ENCODE measurements at places on chromosomes 1 and 21.
A peak's percentile ranks its signal among the peaks of the same experiment; 100 is the strongest.

GRCh38 chr21:34128124-34128523 lies 54.7 kb downstream of the MRPS6 start:
- DNase-seq: no peak

DNA sequence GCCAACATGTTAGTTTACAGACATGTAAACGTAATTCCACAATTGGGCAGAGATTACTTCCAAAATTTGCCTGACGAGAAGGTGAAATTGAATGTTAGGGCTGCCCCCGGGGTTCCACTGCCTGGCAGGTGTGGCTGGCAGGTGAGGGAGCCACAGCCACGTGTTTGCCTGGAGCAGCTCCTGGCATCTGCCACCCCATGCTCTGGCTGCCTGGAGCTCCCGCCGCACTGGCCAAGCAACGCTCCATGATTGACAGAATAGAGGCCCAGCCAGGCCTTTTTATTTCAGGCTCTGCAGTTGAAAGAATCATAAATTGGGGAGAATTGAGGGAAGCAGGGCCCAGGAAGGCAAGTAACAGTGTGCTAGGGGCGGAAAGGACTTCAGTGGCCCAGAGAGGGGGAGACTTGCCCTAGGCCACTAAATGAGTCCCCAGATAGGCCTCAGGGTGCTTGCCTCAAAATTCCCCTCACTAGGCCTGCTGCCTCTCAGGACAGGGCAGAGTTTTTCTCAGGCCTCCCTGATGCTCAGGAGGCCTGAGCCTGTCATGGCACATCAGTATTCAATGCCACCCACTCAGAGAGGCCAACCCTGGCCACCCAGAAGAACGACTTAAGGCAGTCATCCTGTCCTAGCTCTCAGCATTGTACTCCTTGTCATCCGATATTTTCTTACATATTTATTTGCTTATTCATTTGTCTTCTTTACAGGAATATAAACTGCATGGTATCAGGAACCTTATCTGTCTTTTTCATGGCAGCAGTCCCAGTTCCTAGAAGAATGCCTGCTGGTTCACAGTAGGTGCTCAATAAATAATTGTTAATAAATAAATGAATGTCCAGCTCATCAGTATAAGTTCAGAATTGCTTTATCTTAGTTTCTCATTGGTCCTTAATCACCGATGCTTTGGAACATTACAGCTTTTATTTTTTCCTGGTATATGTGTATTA lies 16.6 kb upstream of the S1PR1 start:
- no peak for DNase-seq

GRCh38 chr1:98172578-98172977 lies 251.7 kb upstream of the DPYD start:
- no peak for DNase-seq

DNA sequence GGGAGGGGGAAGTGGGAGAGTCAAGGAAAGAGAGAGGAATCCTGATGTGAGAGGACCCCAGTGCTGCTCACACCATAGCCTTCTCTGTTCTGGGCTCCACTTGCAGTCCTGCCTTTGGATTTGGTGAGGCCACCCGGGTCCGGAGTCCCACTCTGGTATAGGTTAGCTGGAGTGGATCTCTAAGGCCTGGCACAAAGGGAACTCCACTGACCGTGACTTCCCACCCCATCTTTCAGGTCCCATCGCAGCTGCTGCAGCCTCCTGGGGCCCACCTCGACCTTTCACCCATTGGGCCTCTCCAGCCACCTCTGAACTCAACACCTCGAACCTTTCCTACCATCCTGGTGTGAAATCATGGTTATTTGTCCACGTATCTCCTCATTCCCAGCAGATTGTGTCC lies 324.4 kb downstream of the MATN1 start:
- no peak for DNase-seq

DNA sequence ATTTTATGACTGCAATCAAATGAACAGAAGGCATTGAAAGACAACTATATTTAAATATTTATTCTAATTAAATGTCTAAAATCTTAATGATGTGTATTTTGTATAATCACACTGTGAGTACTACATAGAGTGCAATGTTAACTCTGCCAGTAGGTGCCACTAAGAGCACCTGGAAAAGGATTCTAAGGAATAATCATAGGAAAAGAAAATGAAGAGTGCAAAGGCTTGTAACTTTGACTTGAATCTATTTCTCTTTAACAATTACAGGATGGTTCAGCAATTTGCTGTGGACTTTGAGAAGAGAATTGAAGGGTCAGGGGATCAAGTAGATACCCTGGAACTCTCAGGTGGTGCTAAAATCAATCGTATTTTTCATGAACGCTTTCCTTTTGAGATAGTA lies 200.4 kb downstream of the DNM3 start:
- DNase-seq: no peak

DNA sequence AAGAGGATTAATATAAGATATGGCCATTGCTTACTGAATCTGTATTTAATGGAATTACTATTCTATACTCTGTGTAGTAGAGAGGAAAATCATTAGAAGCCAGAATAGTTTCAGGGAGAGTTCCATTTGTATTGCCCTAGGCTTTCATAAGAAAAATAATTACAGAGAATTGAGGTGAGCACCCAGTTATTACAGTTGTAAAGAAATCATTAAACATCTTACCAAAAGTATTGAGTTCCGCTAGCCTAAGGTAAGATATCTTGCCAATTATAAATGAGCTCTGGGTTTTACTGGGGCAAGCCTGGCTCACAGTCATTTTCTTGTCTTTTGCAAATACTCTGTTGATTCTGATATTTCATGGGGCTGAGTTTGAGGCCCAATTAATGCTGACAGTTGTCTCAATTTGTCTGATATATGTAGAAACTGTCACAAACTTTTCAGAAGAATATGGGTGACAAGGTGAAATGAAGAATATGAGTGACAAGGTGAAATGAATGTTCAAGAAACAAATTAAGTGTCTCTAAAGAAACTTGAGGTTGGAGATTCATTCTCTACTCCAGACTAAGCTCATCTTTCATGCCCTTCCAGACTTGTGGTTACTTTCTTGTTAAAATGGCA lies 127.8 kb downstream of the PTGER3 start:
- DNase-seq: no peak

- no peak for DNase-seq
These were observed 2.1 kb upstream of the AHCTF1 start for GRCh38 chr1:246933893-246934292.

GRCh38 chr1:68470388-68470970 lies 20.7 kb upstream of the RPE65 start:
- DNase-seq: no peak

- DNase-seq: peak; percentile 89
These were observed 1.9 kb upstream of the SMG7 start for GRCh38 chr1:183470147-183470960.

- no peak for DNase-seq
These were observed 14.4 kb upstream of the CAMTA1 start for GRCh38 chr1:6770751-6771440.

- DNase-seq: no peak
These were observed 73.4 kb upstream of the PROX1 start for GRCh38 chr1:213914392-213914791.

DNA sequence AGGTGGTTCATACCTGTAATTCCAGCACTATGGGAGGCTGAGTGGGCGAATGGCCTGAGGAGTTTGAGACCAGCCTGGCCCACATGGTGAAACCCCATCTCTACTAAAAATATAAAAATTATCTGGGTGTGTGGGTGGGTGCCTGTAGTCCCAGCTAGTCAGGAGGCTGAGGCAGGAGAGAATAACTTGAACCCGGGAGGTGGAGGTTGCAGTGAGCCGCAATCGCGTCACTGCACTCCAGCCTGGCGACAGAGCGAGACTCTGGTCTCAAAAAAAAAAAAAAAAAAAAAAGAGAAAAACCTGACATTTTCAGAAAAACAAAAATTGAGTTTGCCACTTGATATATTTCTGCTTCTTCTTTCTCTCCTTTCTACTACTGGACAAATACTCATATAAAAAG lies 24.3 kb downstream of the CA6 start:
- peak; percentile 53 for DNase-seq

GRCh38 chr1:16183179-16183578 lies 27.3 kb upstream of the EPHA2 start:
- no peak for DNase-seq

- peak; percentile 67 for DNase-seq
These were observed 19.4 kb upstream of the BSDC1 start for GRCh38 chr1:32413507-32414185.

DNA sequence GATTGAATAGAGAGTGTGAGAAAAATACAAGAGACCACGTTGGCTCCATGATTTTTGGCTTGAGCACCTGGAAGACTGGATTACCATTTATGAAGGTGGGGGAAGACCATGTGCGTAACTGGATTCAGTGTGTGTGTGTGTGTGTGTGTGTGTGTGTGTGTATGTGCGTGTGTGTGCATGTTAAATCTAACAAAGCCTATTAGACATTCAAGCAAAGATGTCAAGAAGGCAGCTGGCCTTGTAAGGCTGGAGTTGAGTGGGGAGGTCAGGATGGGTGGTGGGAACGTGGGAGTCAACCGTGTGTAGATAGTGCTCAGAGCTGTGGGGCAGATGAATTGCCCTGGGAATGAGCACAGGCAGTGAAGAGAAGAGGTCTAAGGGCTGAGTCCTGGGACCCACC lies 293.8 kb upstream of the POU3F1 start:
- no peak for DNase-seq

- DNase-seq: no peak
These were observed 322.6 kb downstream of the SMYD3 start for GRCh38 chr1:246184503-246184902.

- no peak for DNase-seq
These were observed 135.0 kb downstream of the SYT14 start for GRCh38 chr1:210072896-210073504.

DNA sequence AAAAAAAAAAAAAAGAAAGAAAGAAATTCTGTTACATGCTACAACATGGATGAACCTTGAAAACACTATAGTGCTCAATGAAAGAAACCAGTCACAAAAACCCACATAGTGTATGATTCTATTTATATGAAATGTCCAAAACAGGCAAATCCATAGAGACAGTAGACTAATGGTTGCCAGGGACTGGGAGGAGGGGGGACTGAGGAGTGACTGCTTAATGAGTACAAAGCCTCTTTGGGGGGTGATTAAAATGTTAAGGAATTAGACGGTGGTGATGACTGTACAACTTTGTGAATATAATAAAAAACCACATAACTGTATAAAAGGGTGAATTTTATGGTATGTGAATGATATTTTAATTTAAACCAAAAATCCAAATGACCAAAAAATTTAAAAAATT lies 116.0 kb upstream of the GUCA2B start:
- no peak for DNase-seq

DNA sequence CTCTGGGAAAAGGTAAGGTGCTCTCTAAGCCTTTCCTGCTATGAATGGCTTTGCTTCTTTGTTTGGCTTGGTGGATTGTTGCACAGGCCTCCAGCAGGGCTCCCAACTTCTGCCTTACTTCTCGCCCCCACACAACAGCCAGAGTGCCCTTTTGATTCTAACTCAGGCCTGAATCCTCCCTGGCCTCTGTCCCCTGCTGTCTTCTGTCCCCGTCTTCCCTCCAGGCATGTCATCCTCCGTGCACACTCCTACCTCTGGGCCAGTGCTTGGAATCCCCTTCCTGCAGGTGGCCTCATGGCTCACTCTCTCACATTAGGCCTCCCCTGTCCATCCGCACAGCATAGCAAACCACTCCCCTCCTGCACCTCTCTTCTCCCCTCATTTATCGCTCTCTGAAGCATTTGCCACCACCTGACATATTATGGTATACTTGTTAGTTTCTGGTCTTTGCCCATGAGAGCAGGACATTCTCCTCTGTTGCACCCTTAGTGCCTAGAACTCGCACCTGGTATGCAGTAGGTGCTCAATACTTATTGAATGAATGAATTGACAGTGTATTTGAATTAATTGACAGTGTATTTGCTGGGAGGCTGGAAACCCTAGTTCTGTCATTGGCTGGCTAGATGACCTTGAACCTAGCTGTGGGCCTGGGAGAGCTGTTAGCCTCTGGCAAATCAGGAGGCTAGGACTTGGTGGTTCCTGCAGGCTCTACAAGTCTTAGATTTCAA lies 2.9 kb downstream of the ZDHHC18 start:
- no peak for DNase-seq

DNA sequence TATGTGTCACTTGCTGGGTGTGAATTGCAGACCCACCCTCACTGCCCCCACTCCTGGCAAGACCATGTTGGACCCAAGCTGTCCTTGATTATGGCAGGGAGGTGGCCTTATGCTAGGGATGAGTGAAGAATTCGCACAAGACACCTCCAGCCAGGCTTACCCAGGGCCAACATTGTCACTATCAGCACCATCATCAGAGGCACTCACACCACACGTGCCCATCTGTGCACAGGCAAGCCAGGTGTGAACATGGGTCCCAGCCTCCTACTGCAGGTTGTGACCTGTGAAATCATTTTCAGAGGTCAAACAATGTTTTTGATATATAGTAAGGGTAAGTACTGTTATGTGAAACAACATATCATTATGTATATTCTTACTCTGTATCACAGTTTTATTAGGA lies 20.3 kb upstream of the RGS8 start:
- DNase-seq: no peak

GRCh38 chr1:229092377-229093237 lies 178.3 kb upstream of the RAB4A start:
- DNase-seq: no peak

DNA sequence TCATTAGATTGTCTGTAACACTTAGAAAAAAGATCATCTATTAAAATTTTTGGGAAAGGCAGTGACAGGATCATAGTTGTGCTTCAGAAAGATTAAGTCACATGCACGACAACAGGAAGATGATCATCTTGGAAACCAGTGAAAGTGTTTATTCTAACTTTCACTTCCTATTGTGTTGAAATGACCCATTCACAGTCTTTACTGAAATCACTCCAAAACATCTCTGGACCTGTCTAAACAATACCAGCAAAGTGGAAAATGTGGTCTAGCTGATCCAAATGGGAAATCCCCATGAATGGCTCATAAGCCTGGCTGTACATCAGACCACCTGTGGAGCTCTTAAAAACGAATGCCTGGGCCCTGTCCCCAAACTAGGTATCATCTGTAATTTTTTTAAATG lies 111.1 kb upstream of the ETV3 start:
- DNase-seq: no peak

DNA sequence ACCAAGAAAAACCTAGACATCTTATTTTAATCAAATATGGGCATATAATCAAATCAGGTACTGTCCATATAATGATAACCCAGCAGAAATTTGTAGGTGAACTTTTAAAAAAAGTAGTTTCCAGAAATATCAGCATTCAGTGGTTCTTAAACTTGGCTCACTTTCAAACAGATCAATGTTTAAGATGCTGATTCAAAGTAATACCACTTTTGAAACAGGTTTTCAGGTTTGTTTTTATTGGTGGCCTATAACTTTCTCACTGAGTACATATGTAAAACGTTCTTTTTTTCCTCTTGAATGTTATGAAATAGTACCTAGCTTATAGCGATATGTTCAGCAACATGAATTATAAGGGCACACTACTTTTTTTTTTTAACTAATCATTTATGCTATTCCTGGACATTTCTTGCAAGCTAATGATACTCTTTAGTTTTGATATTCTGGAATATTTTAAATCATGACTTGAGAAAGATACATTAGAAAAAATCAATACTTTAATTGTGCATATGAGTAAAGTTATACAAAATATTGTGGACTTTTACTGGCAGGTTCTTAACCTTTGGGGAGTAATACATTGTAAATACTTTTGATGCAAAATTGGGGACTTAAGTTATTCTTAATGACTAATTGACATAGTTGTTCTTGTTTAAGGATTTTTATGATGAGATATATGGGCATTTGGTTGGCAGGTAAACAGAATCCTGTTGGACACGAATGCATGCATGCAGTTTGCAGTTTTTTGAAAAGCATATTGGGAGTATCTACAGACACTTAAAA lies 3.0 kb downstream of the NFIA start:
- no peak for DNase-seq

GRCh38 chr21:33543505-33544129 lies 779 bp downstream of the SON start:
- DNase-seq: peak; percentile 60

GRCh38 chr1:218266356-218266755 lies 18.7 kb upstream of the RRP15 start:
- no peak for DNase-seq

Measured in CD4-positive, alpha-beta T cell treated with Interleukin-15 for 1 hour (primary cell).